ENCODE measurements at places on chromosomes 6 and 20.

DNA sequence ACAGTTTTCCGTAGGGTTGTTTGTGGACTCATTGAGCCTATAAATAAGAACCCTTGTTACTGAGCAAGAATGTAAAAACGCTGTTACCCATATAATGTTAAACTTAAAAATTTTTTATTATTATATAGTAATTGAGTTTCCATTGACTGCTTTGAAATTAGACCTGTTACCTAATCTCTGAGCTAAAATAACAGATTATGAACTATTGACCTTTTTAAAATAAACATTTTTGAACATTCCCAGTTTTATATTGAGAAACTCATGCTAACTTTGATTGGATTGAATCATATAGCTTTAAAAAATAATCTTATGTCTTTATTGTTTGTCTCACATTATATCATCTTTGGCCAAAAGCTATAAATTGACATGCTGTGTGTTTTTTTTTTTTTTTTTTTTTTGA is 95.5 kb downstream of the CD2AP start:
- DNase-seq, result no peak

DNA sequence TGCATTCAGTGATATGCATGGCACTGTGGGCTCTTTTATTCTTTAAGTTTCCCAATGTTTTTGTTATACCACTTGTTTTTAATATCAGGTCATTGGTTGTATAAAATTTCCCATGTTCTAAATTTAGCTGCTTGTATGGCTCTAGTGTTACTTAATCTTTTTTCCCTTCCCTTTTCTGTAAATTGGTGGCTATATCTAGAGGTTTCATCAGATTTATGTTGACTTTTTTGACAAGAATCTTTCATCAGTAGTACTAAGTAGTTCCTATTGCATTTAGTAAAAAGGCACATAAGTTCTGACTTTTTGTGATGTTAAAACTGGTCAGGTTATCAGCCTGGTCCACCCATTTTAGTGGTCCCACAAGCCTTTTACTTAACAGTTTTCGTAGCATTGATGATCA is 51.1 kb downstream of the MMS22L start:
- no peak for DNase-seq

DNA sequence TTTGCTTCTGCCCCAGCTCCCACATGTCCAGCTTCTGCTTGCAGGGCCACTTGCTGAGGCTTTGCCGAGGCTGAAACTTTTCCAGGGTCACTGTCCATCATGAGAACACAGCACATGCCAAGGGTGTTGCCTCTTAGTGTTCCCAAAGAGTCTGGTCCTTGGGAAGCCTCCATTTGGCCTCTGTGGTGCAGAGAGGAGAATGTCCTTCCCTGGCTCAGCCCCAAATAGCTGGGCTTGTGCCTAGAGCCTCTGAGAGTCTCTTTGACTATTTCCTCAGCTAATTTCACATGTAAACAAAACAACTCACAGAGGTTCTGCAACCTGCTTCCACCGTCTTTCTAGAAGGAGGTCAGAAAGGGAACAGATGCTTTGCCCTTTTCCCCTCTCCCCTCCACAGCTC is 40.4 kb upstream of the RAB23 start:
- no peak for DNase-seq

GRCh38 chr6:19327241-19327640 is 509.9 kb upstream of the ID4 start:
- no peak for DNase-seq

DNA sequence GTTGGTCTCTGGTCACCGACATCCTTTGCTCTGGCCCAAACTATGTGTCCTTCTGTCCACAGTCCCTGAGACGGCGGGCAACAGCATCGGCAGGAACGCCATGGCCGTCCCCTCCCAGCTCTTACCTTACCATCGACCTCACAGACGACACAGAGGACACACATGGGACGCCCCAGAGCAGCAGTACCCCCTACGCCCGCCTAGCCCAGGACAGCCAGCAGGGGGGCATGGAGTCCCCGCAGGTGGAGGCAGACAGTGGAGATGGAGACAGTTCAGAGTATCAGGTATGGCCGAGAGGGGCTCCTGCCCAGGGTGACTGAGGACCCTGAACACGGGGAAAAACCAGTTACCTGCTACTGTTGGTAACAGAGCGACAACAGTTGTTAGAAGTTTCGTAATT is 25.0 kb downstream of the DNMT3B start:
- no peak for DNase-seq

GRCh38 chr6:87617405-87617804 is 27.5 kb downstream of the ORC3 start:
- DNase-seq, result no peak

DNA sequence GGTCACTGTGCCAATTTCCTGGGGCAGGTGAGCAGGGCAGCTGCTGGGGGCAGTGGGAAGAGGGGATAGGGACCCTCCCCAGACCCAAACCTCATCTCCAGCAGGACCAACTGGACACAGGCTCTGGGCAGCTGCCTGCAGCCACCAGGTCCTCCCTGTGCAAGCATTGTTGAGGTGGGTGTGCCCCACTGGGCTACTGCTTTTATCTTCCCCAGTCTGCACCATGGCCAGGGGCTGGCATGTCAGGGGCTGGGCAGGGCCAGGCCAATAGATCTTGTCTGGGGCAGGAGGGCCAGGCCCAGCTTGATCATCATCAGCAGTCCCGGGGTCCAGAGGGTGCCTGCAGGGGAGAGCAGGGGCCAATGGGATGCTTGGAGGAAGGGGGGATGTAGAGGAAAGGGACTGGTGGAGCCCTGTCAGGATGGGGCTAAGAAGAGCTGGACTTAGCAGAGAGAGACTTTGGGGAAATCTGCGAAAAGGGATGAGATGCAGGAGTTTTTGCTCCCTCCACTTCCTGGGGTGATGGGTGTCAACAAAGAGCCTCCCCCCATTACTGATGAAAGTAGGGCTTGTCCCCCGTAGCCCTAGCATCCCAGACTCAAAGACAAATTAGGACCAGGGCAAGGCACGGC is 5.7 kb downstream of the EBF4 start:
- no peak for DNase-seq

DNA sequence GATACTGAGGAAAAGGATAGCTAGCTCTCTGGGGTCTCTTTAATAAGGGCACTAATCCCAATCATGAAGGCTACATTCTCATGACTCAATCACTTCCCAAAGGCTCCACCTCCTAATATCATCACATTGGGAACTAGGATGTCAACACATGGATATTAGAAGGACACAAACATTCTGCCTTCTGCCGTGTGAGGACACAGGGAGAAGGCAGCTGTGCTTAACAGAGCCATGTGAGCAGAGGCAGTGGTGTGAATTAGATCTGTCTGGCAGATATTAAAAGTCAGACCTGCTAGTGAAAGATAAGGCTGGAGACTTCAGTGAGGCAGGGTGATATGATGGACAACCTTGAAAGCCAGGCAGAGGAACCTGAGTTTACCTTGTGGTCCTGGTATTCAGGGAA is 341.9 kb downstream of the ARHGAP18 start:
- no peak for DNase-seq

DNA sequence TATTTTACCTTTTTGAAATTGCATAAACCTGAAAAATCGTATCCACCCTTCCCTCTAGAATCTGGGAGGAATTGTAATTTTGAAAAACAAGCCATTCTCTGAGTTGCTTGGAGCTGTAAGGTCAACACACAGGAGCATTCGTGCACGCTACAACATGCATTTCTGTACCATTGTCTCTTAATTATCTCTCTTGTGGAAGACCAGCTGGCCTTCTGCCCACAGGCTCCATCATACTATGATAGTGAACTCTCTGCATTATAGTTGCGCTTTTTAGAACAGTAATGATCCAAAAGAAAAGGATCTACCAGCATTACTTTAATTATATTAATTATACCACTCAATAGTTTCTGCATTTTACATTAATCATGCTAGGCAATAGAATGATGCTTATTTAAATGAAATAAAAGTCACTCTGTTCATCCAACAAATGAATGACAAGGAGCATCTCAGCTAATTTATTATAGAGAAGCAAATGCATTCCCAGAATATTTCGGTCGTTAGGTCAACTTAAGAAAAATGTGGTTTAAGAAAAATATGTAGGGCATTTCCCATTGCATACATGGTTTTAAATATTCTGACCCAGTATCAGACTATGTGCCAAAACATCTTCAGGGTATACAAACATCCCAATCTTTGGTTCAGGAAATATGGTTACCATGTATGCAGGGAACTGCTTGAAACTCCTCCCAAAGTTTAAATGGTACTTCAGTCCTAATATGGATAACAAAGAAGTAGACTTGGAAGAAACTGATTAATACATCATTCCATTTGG is 263.5 kb downstream of the TFAP2A start:
- no peak for DNase-seq

DNA sequence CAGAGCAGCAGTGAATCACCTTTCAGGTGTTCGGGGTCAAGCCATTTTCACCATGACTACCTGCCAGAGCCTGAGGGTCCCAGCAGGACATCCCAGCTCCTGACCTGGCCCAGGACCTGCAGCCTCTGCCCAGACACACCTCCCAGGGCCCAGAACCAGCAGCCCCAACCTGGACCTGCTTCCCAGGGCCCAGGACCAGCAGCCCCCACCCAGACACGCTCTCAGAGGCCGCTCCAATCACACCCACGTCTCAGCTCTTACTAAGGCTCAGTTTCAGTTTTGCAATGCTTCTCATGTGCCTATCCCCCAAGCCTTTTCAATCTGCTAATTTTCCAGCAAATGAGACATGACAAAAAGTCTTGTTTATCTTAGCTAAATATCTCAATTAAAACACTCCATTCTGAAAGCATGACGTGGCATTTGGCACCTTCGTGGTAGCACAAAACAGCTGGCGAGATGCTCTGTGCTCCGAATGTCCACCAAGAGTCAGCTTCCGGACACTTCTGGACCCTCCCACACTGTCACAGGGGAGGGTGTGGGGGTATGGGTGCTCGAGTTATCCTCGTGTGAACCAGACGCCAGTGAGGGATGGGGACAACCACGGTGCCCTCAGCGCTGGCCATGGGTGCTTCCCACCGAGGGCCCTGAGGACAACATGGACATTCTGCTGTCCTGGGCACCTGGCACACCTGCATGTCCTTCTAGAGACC is 253.2 kb downstream of the DLL1 start:
- no peak for DNase-seq

GRCh38 chr6:125700581-125701353 is 48.7 kb upstream of the HEY2 start:
- DNase-seq, result no peak

GRCh38 chr6:112680091-112680490 is 333.0 kb downstream of the RFPL4B start:
- DNase-seq, result no peak

DNA sequence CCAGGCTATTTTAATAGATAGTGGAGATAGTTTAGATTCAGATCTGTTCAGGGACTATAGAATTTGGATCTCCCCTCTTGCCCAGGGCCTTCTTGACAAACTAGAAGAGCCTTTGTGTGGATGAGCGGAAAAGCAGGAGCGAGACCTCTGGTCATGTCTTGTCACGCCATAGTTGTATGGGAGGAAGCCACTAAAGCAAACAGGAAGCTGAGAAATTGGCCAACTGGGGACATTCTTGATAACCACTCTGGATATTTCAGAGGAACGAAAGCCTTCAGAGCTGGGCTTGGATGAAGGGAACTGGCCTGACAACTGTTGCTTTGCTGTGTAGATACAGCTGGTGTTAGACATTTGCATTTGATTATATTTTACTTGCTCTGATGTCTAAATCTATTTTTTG is 54.1 kb upstream of the EXOC2 start:
- no peak for DNase-seq
